ENCODE measurements at places on chromosomes 16 and 17.

GRCh38 chr16:11107780-11108465, 148.1 kb downstream of the SOCS1 start:
- DNase-seq, result no peak
- no peaks in the 10 kb centered on the region for H3K27me3 ChIP-seq
- peak overlapping the region; percentile 64 for H3K27ac ChIP-seq
- H3K4me3 ChIP-seq, result no peak overlapping the region

GRCh38 chr17:68301438-68301959, 10.2 kb downstream of the ARSG start:
- DNase-seq, result no peak
- H3K4me1 ChIP-seq, result peaks cover 19% of the 10 kb centered on the region
- no peaks in the 10 kb centered on the region for H3K36me3 ChIP-seq
- H3K4me3 ChIP-seq, result no peak overlapping the region

DNA sequence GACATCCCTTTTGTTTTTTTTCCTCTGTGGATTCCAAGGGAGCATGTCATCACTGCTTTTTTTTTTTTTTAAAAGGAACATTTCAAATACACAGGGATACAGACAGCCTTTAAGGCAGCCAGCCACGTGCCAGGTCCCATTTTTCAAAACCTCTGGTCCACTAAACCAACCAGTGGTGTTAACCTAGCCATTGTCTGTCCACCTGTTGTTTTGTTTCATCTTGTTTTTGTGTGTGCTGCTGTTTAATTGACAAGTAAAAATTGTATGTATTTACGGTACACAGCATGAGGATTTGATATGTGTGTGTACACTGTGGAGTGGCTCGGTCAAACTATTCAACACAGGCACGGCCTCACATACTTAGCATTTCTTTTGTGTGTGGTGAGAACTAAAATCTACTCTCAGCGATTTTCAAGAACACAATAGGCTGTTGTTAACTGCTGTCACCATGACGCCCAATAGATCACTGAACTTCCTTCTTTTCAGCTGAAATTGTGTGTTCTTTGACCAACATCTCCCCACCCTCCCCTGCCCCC, 19.2 kb downstream of the TMEM114 start:
- H3K27ac ChIP-seq, result no peak overlapping the region
- peaks cover 22% of the 10 kb centered on the region for H3K27me3 ChIP-seq
- no peak for DNase-seq
- H3K36me3 ChIP-seq, result no peaks in the 10 kb centered on the region

DNA sequence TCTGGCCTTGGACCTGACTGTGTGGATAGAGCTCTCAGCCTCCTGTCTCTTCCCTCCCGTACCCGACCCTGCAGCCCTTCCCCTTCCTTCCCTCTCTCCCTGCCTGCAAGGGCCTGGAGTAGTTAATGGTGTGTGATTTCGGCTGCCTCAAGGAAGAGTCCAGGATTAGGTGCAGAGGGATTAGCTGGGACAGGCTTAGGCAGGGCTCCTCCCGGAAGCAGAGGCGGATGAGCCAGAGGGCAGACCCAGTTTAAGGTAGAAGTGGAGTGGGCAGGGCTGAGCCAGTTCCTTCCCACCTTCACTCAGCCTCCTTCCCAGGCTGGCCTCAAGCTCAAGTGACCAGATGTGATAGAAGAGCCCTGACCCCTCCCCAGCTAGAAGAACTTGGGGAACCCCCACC, 16.8 kb downstream of the GUCY2D start:
- no peak for DNase-seq
- peak overlapping the region; percentile 43 for H3K27ac ChIP-seq
- peaks cover 28% of the 10 kb centered on the region for H3K4me1 ChIP-seq
- H3K4me3 ChIP-seq, result no peak overlapping the region
- peaks cover 21% of the 10 kb centered on the region for H3K27me3 ChIP-seq
- no peaks in the 10 kb centered on the region for H3K36me3 ChIP-seq

- H3K36me3 ChIP-seq, result no peaks in the 10 kb centered on the region
- peaks cover 6% of the 10 kb centered on the region for H3K27me3 ChIP-seq
- H3K4me1 ChIP-seq, result peaks cover 17% of the 10 kb centered on the region
Observed at GRCh38 chr17:49260817-49261291, 30.3 kb upstream of the PHOSPHO1 start.

GRCh38 chr17:47733047-47733673, at the start of gene TBX21:
TSS of gene TBX21 (plus strand) at chr17:47733236. CDS start at chr17:47733455, 219 bp downstream.
- DNase-seq, result peak; percentile 93
- peaks cover 73% of the 10 kb centered on the region for H3K4me1 ChIP-seq
- peaks cover 36% of the 10 kb centered on the region for H3K36me3 ChIP-seq
- no peaks in the 10 kb centered on the region for H3K27me3 ChIP-seq
- peak within 1 kb of the TSS; percentile 100 for H3K4me3 ChIP-seq

GRCh38 chr17:58525239-58525638, 10.8 kb upstream of the MTMR4 start:
- no peaks in the 10 kb centered on the region for H3K36me3 ChIP-seq
- no peaks in the 10 kb centered on the region for H3K4me1 ChIP-seq
- H3K27me3 ChIP-seq, result peaks cover 7% of the 10 kb centered on the region
- H3K4me3 ChIP-seq, result no peak overlapping the region

DNA sequence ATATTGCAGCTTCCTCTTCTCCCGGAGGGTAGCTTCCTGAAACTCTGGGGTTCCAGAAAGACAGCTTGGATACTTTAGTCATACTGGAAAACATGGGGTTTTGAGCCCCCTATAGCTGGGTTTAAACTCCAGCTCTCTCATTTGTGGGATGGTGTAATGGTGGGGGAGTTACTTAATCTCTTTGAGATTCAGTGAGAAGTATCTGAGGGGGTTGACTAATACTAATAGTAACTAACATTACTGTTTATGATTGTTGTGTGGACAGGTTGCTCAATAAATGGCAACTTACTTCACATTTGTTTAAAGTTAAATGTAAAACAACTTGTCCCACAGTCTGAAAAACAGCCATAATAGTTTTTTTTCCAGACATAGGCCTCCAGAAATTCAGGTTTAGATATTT, 5.1 kb upstream of the SUZ12 start:
- H3K36me3 ChIP-seq, result no peaks in the 10 kb centered on the region
- DNase-seq, result no peak
- H3K4me1 ChIP-seq, result peaks cover 7% of the 10 kb centered on the region
- H3K27me3 ChIP-seq, result no peaks in the 10 kb centered on the region

GRCh38 chr17:50027172-50027880, 28.6 kb upstream of the ITGA3 start:
- no peak overlapping the region for H3K27ac ChIP-seq
- no peak overlapping the region for H3K4me3 ChIP-seq
- no peak for DNase-seq
- H3K27me3 ChIP-seq, result peaks cover 25% of the 10 kb centered on the region

GRCh38 chr16:85491058-85491771, 121.9 kb upstream of the GSE1 start:
- no peak overlapping the region for H3K27ac ChIP-seq
- no peaks in the 10 kb centered on the region for H3K36me3 ChIP-seq
- peaks cover 2% of the 10 kb centered on the region for H3K27me3 ChIP-seq
- peak; percentile 55 for DNase-seq
- H3K4me3 ChIP-seq, result no peak overlapping the region

GRCh38 chr17:57714665-57715180, 30.4 kb downstream of the CCDC182 start:
- H3K27me3 ChIP-seq, result no peaks in the 10 kb centered on the region
- no peak for DNase-seq
- H3K4me1 ChIP-seq, result no peaks in the 10 kb centered on the region
- H3K36me3 ChIP-seq, result no peaks in the 10 kb centered on the region

DNA sequence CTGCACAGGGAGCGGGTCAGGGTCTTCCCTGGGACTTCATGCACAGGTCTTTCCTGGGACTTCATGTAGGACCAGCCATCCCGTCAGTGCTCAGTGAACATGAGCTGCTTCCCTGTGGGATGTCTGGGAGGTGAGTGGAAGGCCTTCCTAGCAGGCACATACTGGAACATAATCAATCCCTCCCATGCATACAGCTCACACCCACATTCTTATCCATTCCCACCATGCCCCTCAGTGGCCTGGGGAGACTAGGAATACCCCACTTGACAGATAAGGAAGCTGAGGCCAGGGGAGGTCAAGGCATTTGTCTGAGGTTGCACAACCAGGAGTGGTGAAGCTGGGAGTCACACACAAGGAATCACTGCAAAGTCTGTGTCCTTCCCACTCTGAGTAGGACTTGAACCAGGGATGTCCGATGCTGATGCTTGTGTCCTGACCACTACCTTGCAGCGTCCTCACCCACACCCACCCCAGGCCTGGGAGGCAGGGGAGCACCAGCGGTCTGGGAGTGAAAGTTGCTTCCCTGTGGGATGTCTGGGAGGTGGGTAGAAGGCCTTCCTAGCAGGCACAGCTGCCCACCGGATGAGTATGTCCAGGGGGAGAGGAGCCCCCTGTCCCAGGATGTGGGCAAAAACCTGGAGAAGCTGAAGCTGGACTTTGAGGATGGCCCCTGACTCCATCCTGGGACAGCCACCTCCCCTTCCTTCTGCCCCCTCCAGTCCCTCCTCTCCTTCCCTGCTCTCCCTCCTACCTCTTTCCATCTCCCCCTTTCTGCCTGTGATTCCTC, 1.0 kb upstream of the NLRC5 start:
- peak overlapping the region; percentile 98 for H3K4me3 ChIP-seq
- peaks cover 75% of the 10 kb centered on the region for H3K4me1 ChIP-seq
- DNase-seq, result no peak
- peaks cover 50% of the 10 kb centered on the region for H3K36me3 ChIP-seq
- H3K27me3 ChIP-seq, result no peaks in the 10 kb centered on the region

DNA sequence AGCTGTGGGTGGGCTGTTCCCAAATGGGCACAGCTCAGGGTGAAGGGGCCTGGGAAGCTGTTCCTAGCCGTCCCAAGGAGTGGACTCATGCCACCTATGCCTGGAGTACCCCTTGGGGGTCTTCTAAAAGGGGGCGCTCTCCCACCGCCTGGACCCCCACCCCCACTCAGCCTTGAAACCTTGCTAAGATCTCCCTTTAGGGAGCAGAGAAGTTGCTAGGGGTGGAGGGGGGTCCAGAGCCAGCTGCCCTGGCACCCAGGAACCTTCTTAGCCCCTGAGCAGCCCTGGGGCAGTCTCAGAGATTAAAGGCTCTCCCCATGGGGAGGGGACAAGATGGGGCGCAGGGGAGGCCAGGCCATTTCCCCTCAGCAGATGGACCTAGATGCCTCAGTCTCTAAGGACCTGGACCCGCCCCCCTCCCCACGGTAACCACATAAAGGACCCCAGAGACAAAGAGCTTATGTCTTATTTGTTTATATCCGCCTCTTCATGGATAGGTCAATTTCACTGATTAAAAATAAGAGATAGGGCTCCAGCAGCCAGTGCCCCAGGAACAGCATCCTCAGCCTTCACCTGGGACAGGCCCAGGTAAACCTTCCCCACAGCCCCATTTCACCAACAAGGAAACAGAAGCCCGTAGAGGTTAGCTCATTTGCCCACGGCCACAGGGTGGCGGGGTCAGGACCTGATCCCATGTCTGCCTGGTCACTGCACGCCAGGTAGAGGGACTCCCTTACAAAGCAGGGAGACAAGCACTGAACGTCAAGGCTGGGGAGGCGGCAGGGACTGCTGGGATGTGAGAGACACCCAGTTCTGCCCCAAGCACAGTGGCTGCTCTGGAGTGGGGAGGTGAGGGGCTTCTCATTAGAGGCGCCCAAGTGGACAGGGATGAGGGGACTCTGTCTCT, 3.4 kb downstream of the MTSS2 start:
- no peak overlapping the region for H3K4me3 ChIP-seq
- H3K27ac ChIP-seq, result no peak overlapping the region
- no peak for DNase-seq
- no peaks in the 10 kb centered on the region for H3K36me3 ChIP-seq
- peaks cover 10% of the 10 kb centered on the region for H3K27me3 ChIP-seq
- peaks cover 5% of the 10 kb centered on the region for H3K4me1 ChIP-seq

GRCh38 chr17:72273289-72274056, 152.7 kb downstream of the SOX9 start:
- H3K4me3 ChIP-seq, result no peak overlapping the region
- no peak overlapping the region for H3K27ac ChIP-seq
- H3K27me3 ChIP-seq, result no peaks in the 10 kb centered on the region
